ENCODE measurements at places on chromosomes 11 and 22.
A peak's percentile ranks its signal among the peaks of the same experiment; 100 is the strongest.

DNA sequence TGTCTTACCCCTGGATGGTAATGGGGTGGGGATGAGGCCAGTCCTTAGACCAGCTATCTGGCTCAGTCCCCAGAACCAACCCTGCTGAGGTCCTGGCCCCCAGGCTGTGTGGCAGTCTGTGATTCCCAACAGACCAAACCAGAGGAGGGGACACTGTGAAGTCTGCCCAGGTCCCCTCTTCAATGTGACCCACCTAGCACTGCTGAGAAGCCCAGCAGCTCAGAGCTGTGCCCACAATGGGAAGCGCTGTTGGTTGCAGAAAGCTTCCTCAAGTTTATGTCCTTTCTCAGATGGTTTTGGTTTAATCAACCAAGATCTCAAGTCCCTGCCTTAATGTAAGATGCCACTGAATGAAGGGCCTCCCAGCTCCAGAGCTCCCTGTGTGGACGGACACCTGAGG lies 114.7 kb upstream of the IGLL5 start:
- no peak for DNase-seq

DNA sequence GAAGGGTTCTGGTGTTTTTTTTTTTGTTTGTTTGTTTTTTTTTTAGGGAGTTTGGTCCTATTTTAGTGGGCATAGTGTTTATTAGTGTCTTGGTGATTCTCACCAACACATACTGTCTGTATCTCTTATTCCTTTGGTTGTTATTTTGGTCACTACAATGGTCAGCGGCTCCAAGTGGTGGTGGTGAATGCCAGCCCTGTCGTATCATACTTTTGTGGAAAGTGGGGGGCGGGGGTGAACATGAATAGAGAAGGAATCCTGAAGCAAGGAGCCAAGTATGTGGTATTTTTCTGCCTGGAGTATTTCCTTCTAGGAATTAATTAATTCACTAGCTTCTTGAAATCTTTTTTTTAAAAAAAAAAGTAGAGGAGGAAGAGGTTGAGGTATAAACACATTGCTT lies 79.6 kb downstream of the GRK3 start:
- no peak for DNase-seq

DNA sequence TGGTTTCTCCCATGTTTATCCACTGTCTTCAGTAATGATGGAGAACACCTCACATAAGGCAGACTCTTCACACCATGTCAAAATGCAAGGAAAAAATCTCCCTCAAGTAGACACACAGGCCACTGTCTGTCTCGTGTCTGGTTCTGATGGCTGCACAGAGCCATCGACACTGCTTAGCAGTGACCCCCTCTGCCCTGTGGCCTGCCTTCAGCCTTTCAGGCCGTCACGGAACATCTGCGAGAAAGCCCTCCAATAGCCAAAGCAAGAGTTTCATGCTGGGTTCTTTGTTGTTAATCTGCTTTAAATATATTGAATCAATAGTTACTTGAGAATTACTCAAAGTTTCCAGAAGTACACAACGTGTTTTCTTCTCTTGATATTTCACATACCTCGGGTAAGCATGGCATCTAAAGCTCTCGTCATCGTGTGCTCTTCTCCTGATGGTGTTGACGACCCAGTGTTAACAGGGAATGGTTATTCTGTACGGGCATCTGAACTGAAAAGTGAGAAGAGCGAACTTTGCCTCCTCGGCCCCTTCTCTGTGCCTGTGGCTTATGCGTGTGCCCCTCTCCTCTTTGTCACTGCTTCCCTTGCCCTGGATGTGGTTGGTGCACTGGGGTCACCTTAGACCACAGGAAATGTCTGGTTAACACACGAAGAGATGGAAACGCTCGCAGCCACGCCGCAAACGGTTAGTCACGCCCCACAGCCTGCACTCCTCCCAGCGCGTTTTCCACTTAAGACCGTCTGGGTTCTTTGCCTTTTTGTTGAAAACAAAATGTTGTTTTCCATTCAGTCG lies 33.4 kb upstream of the CTTN start:
- DNase-seq, result peak; percentile 55

- DNase-seq, result no peak
Observed at GRCh38 chr11:8871171-8871775, 39.7 kb upstream of the AKIP1 start.

- DNase-seq, result no peak
Observed at GRCh38 chr22:27024982-27025381, 367.6 kb downstream of the MIAT start.

GRCh38 chr11:103234974-103235373 lies 125.7 kb downstream of the DYNC2H1 start:
- no peak for DNase-seq

DNA sequence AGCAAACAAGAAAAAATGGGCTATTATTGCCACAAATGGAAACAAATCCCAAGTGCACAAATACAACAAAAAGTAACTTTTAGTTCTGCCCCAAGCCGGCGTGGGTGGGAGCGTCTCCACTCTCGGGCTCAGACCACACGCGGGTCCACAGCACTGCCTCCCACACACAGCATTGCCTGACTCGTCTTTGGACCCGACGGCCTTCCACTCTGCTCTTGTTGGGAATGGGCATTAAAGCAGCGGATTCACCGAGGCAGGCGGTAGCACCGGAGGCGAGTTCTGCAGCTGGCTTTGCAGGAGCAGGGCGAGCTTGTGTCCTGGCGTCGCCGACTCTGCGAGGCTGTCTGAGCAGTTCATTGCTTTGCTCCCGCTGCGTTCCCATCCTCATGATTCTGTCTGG lies 23.0 kb downstream of the NADSYN1 start:
- no peak for DNase-seq

- DNase-seq, result no peak
Observed at GRCh38 chr22:31250740-31251600, 38.9 kb downstream of the LIMK2 start.

DNA sequence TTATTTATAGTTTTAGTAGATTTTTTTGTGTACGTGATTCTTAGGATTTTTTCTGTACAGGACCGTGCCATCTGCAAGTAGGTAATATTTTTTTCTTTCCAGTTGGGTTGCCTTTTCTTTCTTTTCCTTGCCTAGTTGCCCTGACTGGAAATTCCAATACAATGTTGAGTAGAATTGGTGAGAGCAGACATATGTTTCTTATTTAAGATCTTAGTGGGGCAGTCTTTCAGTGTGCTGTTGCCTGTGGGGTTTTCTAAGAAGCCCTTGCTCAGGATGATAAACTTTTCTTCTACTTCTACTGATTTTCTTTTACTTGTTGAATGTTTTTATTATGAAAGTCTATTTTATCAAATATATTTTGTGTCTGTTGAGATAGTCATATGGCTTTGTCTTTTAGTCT lies 33.0 kb downstream of the ATXN10 start:
- no peak for DNase-seq

DNA sequence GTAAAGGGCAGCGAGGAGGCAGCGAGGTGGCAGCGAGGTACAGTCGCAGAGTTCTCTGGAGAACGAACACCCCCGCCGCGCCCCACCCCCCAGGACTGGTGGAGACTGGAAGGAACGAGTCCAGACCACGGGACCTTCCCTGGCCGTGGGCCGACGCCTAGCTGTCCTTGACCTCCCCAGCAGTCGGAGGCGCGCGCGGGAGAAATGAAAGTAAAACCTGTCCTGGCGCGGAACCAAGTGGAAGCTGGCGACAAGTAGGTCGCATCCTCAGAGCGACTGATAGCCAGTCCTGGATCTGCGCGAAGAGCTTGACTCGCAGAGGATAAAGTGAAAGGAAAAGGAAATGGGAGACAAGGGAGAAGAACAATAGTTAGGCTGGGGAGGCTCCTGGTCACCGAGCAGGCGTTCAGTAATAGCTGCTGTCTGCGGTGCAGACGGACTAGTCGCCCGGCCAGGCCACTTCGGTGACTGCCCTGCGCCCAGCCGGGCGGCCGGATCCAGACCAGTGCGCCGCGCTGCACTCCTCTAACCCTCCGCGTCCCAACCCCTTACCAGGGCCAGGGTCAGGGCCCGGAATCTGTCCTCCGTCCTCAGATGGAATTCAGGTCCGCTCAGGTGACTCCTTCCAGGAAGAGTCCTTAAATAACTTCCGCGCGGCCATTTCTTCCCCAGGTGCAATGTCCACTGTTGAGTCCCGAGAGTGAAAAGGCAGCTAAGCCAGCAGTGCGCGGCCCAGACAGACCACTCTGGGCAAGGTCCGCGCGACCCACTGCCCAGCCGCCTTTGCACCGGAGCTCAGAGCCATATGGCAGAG lies 1.9 kb upstream of the ADM start:
- peak; percentile 65 for DNase-seq

- no peak for DNase-seq
Observed at GRCh38 chr22:49670456-49671330, 157.0 kb downstream of the BRD1 start.

DNA sequence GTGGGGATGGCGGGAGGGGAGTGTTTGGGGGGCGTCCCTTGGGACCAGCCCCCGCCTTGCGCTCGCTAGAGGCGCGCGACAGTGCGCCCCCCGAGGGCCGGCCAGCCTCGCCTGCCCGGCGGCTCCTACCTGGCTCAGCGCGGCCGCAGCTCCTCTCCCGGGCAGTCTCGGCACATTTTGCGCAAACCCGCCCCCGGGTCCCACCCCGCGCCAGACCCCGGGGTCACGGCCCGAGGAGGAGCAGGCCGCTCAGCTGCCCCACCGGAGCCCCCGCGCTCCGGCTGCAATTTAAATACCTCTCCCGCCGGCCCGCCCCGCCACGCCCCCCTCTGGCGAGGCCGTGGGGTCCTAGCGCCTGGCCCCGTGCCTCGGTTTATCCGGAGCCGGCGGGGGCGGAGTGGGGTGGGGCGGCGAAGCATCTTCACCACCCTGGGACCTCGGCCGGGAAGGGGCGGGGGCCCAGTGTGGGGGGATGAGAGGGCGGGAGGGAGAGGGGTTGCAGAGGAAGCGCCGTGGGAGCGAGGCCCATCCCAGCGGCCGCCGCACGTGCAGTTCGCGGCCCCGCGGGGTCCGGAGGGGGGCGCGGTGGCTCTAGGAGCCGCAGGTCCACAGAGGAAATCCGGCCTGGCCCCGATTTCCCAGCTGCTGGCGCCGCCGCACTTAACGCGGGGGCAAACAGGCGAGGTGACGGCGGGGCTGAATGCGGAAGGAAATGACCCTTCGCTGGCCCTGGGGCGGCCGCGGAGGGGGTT lies at the start of gene LRRC32:
Gene LRRC32, minus strand, starts transcription at position 263 of the 752 bp plus-strand sequence. CDS start 4,793 bp downstream, outside the sequence.
- DNase-seq, result no peak

GRCh38 chr11:69698362-69698761 lies 5.5 kb downstream of the FGF19 start:
- DNase-seq, result no peak

DNA sequence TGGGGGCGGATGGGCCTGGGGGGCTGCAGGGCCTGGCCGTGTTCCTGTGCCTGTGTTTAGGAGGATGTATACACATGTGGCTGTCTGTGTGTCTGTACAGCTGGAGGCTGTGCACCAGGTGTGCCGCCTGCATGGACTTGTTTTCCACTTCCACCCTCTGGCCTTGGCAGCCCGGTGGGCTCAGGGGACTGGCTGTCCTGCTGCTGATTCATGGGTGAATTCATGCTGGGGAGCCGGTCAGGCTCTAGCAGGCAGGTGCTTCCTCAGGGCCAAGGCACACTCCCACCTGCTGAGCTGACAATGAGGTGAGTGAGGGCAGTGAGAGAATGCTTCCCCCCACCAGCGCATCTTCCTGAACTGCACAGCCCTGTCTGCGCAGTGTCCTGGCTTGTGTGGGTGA lies 88.4 kb downstream of the CCDC81 start:
- no peak for DNase-seq

DNA sequence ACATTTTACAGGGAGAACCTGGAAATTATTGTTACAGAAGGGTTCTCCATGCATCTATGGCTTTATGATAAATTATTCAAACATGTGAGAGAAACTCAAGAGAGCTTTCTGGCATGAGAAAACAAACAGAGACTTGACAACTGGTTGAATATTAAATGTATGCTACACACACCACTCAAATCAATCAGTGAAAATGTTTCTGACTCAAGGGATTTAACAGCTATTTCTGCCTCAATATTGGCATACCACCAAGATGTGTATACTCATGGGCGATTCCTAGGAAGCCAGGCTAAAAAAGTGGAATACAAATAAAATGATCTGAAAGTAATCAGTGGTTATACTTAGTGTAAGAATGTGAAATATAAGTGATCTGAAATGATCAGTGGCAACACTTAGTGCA lies 15.8 kb upstream of the OR51T1 start:
- DNase-seq, result no peak

- DNase-seq, result no peak
Observed at GRCh38 chr11:117961896-117962295, 24.3 kb upstream of the IL10RA start.

DNA sequence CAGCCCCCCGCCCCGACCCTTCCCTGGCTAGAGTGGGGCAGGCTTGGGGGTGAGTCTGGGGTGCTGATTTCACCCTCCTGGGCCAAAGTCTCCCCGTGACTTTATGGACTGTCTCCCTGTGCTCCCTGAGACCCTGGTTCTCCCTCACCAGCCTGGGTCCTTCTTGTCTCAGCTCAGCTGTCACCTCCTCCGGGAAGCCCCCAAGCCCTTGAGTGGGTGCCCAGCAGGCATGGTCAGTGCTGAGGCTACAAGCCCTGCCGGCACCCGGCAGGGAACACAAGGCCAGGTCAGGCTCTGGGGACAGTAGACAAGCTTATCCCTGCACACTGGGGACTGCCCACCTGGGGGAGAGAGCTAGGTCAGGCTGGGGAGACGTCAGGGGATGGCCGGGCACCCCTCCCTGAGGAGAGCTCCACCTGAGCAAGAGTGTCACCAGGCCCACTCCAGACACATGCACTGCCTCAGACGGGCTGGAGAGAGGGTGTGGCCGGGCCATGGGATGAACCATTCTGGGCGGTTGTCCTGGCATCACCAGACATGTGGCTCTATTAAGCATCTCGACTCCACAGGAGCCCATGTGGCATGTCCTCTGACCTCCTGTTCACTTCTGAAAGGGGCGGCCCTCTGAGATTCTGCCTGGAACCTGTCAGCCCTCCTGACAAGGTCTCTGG lies 22.6 kb upstream of the RTN4R start:
- no peak for DNase-seq

DNA sequence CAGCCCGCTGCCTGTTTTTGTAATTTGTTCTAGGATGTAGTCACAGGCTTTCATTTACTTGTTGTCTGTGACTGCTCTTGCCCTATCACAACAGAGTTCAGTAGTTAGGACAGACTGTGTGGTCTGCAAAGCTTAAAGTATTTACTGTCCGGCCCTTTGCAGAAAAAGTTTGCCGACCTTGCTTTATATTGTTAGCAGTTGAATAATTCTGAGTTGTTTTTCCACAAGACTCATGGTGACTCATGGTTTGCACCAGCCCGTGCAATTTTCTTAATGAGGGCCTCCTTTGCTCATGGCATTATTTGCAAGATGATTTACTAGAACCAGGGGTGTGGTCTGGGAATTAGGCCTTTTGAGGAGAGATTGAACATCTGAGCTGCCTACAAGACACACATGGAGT lies 110.6 kb downstream of the SCN3B start:
- no peak for DNase-seq

All from activated gamma-delta T cell treated with Interleukin-2 at 50 U/mL for 16 hours (primary cell).